ENCODE measurements at places on chromosomes 7 and 10.

GRCh38 chr10:21720090-21720489 is 186.1 kb downstream of the MLLT10 start:
- DNase-seq = peak; percentile 35

- DNase-seq = no peak
Measured at GRCh38 chr10:46525177-46525823, 31.2 kb downstream of the GPRIN2 start.

- no peak for DNase-seq
Measured at GRCh38 chr7:106583100-106583499, 77.9 kb downstream of the CCDC71L start.

- DNase-seq = no peak
Measured at GRCh38 chr10:74821501-74821900, 4.9 kb upstream of the KAT6B start.

- DNase-seq = no peak
Measured at GRCh38 chr7:143419880-143420279, 11.2 kb upstream of the EPHA1 start.

DNA sequence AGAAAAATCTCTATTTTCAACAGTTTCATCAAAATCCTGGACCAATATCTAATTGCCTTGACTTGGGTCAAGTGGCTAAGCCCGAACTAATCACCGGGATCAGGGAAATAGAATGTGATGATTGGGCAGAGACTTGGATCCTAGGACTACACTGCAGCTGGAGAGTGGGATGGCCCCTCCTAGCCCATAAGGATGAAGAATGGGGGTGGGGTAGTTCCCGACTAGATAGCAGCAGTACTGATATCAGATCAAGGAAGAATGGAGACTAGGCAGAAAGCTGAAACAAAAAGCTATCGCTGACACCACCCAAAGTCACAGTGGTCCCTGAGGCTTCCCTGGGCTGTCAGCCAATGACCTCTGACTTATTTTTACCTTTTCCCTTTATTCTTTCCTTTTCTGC is 160.4 kb upstream of the PHYHIPL start:
- no peak for DNase-seq

DNA sequence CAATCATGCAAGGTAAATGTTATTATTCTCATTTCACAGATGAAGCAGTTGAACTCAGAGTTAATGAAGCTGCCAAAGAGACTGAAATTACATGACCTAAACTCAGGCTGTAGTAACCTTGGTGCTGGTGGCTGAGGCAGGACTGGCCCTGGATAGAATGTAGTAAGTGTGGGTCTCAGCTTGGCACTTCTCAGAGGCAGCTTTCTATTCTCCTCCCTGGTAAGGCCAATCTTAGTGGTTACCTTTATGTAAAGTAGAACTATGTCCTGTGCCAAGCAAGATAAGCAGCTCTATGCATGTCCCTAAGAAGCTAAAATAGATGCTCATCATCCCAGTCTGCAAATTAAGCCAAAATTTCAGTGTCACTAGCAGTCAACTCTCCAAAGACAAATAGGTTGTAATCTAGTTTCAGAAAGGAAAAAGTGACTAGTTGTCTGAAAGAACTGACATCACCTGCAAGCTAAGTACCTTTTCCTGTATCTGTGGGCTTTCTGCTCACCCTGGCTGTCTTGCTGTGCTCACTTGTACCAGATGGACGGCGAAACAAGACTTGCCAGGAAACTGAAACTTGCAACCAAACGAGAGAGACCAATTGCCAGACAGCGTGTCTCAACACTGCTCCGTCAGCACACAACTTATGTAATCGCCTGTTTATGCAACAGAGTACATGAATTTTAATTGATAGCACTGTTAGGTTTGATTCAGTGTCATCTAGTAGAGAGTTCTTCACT is 43.7 kb downstream of the CH25H start:
- no peak for DNase-seq

GRCh38 chr7:138705167-138705566 is 4.0 kb upstream of the SVOPL start:
- no peak for DNase-seq

GRCh38 chr7:117907049-117907640 is 33.9 kb upstream of the CTTNBP2 start:
- DNase-seq = peak; percentile 21

DNA sequence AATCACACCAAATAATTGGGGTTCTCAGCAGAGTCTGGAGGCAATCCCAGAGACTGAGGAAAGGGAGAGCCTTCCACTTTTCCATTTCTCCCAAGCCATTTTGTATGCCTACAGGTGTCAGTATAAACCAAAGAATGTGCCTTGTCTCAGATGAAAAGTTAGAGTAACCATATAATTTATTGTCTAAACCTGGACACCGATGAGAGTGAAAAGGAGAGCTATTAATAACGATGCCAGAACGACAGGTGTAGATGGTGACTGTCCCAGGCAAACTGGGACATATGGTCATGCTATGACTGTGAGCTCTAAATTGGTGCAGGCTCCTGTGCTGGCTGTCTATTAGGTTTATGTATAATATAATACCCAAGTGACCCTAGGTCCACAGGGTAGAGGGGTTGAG is 219.6 kb downstream of the ARHGAP12 start:
- DNase-seq = no peak

- no peak for DNase-seq
Measured at GRCh38 chr7:2837496-2837895, 6.6 kb downstream of the GNA12 start.

DNA sequence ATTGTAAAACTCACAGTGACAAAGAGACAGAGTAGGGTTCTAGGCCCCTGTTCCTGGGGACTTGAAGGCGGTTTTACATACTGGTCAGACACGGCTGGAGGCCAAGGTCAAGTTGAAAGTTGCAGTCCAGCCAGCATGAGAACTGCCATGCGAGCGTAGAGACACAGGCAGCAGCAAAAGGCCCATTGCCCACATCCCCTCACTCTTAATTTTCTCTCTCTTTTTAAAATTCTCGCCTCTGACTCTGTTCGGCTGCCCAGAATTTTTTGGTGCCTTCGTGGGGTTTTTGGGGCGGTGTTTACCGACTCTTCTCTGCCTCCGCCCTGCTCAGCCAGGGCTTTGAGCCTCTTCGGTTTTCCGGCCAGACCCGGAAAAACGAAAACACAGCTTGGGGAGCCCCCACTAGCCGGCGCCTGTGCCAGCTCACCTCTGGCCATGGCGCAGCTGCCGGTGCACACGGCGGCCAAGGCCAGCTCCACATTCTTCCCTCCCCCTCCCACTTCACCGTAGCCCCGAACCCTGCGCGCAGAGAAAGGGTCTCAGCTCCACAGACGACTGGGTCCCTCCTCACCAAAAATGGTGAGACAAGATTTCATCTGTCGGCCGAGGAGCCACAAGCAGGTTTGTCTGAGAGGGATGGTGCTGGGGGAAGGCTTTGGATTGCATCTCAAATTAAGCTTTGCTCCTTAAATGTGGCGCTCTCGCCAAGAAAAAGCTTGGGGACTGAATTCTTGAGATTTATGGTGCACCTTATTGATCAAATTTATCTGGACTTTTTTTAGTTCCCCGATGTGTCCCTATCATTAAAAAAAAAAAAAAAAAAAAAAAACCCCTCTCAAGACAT is 2.3 kb upstream of the HOXA13 start:
- no peak for DNase-seq

DNA sequence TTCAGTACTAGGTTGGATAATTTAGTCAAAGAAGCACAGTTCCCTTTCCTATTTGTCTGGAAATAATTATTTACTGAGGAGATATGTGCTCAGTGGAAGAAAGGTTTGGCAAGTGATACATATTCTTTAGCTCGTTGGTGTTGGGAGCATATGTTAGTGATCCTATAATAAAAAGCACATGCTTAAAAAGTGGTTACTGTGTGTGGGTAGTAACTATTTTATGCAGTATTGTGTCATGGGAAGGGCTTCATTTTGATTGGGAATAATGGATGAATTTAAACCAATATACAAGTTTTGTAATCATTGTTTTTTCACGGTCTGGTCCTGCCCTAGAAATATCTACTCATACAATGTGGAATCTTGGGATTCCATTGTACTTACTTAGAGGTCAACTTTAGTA is 188.7 kb upstream of the PPP1R3A start:
- DNase-seq = no peak

DNA sequence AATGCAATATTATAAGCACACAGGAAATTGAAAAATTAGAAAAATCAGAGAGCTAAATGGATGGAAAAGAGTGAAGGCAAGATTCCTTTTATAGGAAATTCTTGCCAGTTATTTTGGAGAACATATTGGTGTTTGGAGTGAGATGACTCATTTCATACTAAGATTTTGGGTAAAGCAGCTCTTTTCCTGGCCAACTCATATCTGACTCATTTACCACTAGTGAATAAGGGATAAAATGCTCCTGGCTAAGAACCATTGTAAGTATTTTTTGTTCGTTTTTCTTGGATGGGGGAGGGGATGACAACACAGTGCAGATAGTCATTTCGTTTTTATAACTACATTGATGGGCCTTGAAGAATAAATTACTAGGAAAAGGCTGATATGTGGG is 139.3 kb downstream of the TWIST1 start:
- DNase-seq = no peak

DNA sequence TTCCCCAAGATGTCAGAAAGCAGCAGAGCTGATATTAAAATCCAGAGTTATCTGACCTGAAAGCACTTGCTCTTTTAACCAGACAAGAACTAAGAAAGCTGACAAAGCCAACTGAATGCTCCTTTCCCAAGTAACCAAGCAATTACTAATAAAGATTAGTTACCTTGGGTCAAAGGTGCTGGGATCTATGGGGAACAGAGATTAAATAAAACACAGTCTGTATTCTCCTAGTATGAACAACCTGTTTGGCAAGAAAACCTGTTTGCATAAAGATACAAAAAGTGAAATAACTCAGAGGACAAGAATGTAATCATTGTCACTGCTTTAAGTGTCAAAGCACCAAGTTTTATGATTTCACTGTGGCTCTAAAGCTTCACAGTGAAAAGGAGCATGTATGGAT is 35.7 kb downstream of the ITPRID1 start:
- DNase-seq = no peak

- no peak for DNase-seq
Measured at GRCh38 chr7:127885843-127886242, 145.4 kb downstream of the LRRC4 start.

- no peak for DNase-seq
Measured at GRCh38 chr10:97013983-97014382, 171.8 kb downstream of the SLIT1 start.

GRCh38 chr10:132360766-132361447 is 28.9 kb downstream of the LRRC27 start:
- DNase-seq = peak; percentile 63

DNA sequence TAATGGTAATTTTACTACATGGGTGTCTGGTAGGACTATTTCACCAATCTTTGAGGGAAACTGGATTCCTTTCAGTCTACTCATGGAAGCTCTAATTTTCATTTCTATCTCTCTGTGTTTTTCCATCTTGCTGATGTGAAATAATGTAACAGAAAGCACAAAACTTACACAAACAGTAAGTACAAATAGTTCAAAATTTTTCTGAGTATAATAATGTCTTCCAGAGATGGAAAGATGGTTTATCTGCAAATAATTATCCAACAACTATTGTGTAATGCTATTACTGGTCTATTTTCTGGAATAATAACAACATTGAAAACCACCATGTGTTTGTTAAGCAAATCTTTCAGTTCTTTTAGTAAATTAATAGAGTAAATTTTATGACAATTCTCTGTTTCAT is 565.8 kb upstream of the MGMT start:
- no peak for DNase-seq

DNA sequence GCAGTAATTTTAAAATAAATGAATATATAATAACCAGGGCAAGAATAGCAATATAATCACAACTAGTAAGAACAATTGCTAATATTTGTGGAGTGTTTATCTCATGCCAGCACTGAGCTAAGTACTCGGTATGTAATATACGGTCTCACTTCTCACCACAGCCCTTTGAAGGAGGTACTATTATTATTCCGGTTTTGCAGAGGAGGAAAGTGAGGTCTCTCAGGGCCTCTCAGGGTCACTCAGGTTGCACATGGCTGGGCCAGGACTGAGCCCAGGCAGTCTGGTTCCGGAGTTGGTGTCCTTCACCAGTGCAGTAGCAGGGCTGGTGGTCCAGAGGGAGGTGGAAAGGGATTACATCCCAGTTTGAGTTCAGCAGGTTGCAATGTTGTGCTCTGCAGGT is 80.9 kb downstream of the CHN2 start:
- no peak for DNase-seq

DNA sequence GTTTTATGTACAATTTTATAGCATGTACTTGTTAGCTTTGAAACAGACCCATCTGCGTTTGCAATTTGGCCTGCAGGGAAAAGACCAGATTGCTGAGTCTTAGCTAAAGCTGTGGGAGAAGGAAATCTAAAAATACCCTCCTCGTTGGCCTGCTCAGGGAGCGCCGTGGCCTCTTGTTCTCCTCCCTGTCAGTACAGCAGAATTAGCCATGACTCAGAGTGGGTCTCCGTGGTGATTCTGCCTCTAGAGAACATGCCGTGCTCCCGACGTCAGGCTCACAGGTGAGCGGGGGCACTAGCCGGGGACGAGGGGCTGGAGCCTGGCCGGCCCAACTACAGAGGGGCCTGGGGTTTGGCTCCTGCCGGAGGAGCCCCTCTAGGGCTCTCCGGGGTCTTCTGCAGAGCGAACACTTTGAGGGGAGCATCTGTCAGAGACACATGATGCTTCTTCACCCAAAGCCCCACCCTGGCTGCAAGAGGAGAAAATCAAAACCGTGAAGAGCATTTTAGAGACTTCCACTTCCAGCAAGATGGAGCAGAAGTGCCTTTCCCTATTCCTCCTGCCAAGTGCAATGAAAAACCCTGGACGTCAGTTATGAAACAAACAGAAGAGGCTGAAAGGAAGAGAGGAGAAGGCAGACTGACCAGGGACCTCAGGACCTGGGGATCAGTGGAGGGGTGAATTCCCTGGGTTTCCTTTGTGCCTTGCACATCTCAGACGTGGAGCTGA is 98.9 kb downstream of the LHPP start:
- no peak for DNase-seq

DNA sequence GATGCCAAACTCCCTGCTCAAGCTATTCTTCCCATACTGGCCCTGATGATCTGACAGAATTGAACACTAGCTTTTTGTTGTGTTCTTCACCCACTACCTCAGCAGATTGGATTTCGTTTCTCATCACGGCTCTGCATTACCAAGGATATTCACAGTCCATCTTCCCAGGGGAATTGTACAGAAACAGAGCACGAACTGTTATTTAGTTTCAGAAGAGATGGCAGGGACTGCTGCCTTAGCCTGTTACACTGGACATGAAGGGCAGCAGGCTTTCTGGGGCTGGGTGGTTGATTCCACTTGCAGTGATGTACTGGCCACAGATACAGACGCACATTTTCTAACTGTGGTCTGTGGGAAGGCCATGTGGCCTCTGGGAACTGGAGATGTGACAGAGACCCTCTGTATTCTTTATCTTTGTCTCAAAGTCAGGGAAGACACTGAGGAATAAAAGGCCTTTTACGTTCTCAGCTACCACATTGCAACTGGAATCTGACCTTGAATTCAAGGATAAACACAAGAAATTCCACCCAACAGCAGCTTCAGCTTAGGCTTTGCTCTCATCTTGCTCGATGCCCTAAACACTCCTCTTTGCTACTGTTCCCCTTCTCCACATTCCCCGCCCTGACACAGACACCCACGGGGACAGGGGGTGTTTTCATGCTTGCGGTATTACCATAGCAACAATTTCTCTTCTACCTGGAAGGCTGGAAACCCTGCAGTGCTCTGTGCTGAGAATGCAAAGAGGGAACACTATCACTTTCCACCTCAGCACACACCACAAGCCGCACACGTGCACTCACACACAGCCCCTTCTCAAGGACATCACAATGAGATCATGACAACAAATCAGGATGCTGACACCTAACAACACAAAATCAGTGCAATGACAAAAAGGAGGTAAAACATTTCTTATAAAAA is 81.7 kb downstream of the RNF216 start:
- DNase-seq = peak; percentile 25

- no peak for DNase-seq
Measured at GRCh38 chr10:62626817-62627216, 177.7 kb upstream of the ADO start.

GRCh38 chr10:78045237-78045636 is 11.6 kb downstream of the RPS24 start:
- DNase-seq = no peak
